Progenitor cell of endocrine pancreas (in vitro differentiated cells): ENCODE measurements at places on chromosomes 4 and X. TPM values are rescaled to one million over a fixed set of nuclear protein-coding genes. Genes with fewer than 3 reads are reported as not detected.

SATL1 gene
- total RNA-seq, result 0.36 and 0.51 TPM in 2 replicates

MYOZ2 gene
- total RNA-seq, result 0.10 and 0.16 TPM in 2 replicates

TKTL2 gene
- not detected in 2 replicates for total RNA-seq

TLL1 gene
- 0.16 TPM in 1 of 2 replicates, not detected in the other for total RNA-seq

AFM gene
- total RNA-seq, result 0.26 and 0.47 TPM in 2 replicates

NUP62CL gene
- total RNA-seq, result 16.0 and 16.4 TPM in 2 replicates

GLRA3 gene
- total RNA-seq, result 0.07 and 0.10 TPM in 2 replicates

SYP gene
- 10.1 and 11.4 TPM in 2 replicates for total RNA-seq

DNA sequence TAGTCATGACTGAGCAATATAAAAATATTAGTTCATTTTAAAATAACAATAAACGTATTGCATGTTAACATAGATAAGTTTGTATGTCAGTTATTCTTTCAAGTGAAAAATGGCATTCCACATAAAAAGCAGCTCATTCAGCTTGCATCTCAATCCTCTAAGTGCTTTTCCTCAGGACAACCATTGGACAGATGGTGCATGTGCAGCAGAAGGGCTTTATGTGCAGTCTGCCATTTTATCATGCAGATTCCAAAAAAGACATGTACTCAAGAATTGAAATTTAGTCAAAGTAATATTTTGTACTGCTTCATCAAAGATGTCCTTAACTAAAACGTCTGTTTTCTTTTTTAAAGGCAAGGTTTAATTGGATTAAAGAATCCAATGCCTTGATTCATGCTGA is 93.4 kb downstream of the RS1 start:
- H3K27me3 ChIP-seq, result no peaks in the 10 kb centered on the region
- H3K36me3 ChIP-seq, result peaks cover 2% of the 10 kb centered on the region
- DNase-seq, result no peak

DNA sequence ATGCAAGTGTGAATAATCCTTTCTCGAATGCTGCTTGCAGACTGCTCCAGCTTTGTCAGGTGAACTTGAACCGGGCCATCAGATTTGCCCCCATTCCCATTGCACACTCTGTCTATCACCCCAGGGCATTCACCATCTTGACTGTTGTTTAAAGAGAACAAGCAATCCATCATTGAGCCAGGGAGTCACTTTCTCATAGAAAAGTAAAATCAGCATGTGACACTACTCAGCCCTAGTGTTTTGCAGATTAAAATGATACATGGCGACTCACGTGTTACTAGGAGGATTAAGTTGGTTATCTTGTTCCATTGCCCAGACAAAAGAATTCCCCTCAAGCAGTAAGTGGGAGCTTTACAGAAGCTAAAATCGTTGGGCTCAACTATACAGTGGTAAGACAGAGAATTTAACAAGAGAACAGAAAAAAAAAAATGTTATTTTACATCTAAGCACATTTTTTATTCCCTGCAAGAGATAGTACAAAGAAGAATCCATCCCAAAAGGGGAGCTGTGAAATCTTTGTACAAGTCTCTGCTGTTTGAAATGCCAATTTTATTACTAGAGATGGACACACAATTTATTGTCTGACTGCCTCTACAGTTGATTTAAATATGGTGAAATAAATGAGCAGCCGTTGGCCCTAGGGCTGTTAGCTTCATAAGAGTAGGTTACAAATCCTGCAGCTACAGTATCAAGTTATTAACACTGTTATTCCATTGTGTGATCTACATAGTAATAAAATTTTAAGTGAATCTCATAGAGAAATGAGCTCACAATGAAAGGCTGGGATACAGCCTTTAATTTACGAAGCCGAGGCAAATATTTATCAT is 67.5 kb downstream of the NEUROG2 start:
- no peaks in the 10 kb centered on the region for H3K4me1 ChIP-seq
- H3K4me3 ChIP-seq, result no peak overlapping the region
- no peaks in the 10 kb centered on the region for H3K36me3 ChIP-seq
- no peak for DNase-seq

- no peak overlapping the region for H3K4me3 ChIP-seq
- no peak overlapping the region for H3K27ac ChIP-seq
- H3K36me3 ChIP-seq, result no peaks in the 10 kb centered on the region
- no peak for DNase-seq
- H3K4me1 ChIP-seq, result peaks cover 8% of the 10 kb centered on the region
Measured at GRCh38 chr4:161172396-161173026, 991.3 kb downstream of the FSTL5 start.

DNA sequence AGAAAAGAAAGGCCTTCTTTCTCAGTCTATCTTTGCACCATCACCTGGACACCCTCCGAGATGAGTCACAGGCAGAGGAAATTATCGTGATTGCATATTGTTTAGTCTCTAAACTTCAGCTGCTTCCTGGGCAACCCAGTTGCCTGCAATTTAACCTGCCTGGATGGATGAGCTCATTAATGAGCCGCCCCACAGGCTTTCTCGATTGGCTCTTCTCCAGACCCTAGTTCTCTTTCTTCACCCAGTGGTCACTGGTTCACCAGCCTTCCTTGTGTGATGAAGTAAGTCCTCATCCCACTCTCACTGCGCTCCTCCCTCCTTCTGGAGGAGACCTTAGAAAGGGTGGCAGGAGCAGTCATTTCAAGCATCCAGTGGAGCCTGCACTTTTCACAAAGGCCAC is 94.4 kb downstream of the SOWAHB start:
- H3K27ac ChIP-seq, result no peak overlapping the region
- no peak for DNase-seq
- H3K4me1 ChIP-seq, result peaks cover 14% of the 10 kb centered on the region
- H3K27me3 ChIP-seq, result peaks cover 36% of the 10 kb centered on the region
- peaks cover 4% of the 10 kb centered on the region for H3K36me3 ChIP-seq

- H3K36me3 ChIP-seq, result no peaks in the 10 kb centered on the region
- peaks cover 6% of the 10 kb centered on the region for H3K27me3 ChIP-seq
- DNase-seq, result no peak
- H3K4me3 ChIP-seq, result no peak overlapping the region
Measured at GRCh38 chr4:152028131-152028530, 267.3 kb upstream of the GATB start.

- H3K27ac ChIP-seq, result no peak overlapping the region
- no peak overlapping the region for H3K4me3 ChIP-seq
- no peak for DNase-seq
- peaks cover 24% of the 10 kb centered on the region for H3K4me1 ChIP-seq
- H3K36me3 ChIP-seq, result peaks cover 8% of the 10 kb centered on the region
- H3K27me3 ChIP-seq, result no peaks in the 10 kb centered on the region
Measured at GRCh38 chr4:82900066-82900410, 497 bp upstream of the THAP9 start.

DNA sequence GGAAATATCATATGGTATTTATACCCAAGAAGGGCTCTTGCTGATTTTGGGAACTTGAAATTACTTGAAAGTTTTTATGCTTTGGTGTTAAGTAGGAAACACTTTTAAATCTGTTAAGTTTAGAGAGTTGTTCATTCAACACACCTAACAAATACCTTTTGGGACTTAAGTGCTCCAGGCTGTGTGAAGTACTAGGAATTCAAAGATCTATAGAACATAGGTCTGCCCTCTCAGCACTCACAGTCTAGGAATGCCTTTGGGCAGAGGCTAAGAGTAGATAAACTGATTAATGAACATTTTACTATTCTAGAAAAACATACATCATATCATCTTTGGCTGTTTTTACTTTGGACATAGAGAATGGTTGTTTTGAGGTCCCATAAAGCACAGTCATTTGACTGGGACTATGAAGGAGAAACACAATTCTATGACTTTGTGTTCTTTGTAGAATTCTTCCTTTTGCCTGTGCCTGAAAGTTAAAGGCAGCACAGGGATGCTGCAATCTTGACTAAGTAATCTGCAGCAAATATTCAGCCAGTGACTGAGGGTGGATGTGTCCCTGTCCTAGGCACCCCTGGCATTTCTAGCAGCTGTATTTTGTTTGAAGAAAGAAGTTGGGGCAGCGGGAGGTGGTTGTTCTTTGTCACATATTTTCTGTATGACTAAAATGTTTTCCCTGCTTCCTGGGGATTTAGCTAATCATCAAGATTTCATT is 8.3 kb downstream of the BMP3 start:
- peaks cover 35% of the 10 kb centered on the region for H3K27me3 ChIP-seq
- DNase-seq, result no peak
- no peak overlapping the region for H3K4me3 ChIP-seq
- no peaks in the 10 kb centered on the region for H3K36me3 ChIP-seq
- peak overlapping the region; percentile 15 for H3K27ac ChIP-seq

- H3K27me3 ChIP-seq, result no peaks in the 10 kb centered on the region
- peaks cover 6% of the 10 kb centered on the region for H3K36me3 ChIP-seq
- peaks cover 21% of the 10 kb centered on the region for H3K4me1 ChIP-seq
- H3K4me3 ChIP-seq, result no peak overlapping the region
Measured at GRCh38 chr4:53380221-53380620, 2.8 kb downstream of the FIP1L1 start.

GRCh38 chrX:130857207-130857606 is 45.8 kb downstream of the ENOX2 start:
- H3K4me1 ChIP-seq, result no peaks in the 10 kb centered on the region
- H3K36me3 ChIP-seq, result peaks cover 4% of the 10 kb centered on the region
- no peak for DNase-seq
- H3K27me3 ChIP-seq, result no peaks in the 10 kb centered on the region

DNA sequence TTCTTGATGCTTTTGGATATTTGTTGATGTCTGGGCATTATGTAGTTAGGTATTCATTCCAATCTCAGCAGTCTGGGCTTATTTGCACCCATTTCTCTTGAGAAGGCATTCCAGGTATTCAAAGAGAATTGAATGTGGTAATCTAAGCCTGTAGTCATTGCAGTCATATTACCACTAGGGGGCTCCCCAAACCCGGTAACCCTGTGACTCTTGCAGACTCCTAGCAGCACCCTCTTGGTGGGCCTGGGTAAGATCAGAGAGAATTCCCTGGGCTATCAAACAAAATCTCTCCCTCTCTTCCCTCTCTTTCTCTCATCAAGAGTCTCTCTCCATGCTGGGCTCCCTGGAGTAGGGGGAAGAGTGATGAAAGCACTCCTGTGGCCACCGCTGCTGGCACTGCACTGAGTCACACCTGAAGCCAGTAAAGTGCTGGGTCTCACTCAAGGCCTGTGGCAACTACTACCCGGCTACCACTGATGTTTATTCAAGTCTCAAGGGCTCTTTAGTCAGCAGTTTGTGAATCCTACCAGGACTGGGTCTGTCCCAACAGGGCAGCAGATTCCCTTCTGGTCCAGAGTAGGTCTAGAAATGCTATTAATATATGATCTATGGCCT is 187.7 kb upstream of the NUDT10 start:
- no peak overlapping the region for H3K27ac ChIP-seq
- H3K4me1 ChIP-seq, result no peaks in the 10 kb centered on the region
- no peaks in the 10 kb centered on the region for H3K36me3 ChIP-seq
- H3K4me3 ChIP-seq, result no peak overlapping the region
